Cardiac septum (tissue), 1 donor: ENCODE measurements at places on chromosomes 1 and 21. TPM values are rescaled to one million over a fixed set of nuclear protein-coding genes. Genes with fewer than 3 reads are reported as not detected.

DNA sequence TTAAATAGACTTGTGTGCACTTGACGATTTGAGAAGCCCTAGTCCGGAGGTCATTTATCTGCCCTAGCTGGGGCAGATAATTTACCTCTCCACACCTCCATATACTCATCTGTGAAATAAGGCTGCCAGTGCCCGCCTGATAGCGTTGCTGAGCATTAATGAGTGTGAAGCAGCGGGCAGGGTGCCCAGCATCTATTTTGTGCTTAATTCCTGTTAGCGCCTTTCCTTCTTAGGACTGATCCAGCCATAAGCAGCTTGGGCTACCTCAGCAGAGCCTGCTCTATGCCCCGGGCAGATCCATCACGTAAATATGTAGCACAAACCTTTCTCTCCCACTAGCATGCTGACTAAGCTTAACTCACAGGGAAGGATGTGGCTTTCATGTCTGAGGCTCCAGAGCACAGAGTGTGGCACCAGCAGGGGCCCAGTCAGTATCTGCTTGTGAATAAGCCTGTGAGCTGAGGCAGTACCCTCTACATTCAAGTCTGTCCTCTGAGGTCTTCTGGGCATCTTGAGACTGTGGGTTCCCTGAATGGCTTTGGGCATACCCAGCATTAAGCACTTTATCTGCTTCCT, 21.5 kb upstream of the RNF187 start:
- no peak for DNase-seq

The AIDA gene
- 50.5 TPM for total RNA-seq

DNA sequence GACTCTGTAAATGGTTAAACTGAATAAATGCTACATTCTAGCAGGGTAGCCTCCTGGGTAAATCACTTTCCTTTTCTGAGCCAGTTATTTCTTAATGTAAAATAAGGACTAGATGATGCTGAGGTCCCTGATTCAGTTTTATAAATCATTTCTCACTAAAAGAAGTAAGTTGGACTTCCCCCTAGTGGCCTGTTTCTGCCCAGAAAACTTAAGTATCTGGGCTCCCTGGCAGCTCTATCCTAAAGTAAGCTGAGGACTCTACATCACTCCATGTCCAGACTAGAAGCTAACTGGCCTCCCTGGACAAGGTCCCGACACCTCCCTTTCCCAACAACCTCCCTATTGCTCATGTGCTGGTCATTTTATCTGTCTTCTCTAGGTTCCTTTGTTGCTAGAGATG, 3.0 kb downstream of the GPN2 start:
- no peak for DNase-seq

DNA sequence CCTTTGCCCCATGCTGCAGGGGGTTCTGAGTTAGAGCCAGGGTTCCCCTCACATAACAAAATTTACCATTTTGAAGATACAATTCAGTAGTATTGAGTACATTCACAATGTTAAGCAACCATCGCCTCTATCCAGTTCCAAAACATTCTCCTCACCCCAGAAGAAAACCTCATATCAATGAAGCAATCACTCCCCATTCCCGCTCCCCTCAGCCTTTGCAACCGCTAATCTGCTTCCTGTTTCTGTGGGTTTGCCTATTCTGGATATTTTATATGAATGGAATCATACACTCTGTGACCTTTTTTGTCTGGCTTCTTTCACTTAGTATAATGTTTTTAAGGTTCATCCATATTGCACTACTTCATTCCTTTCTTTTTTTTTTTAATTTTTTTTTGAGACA, 32.9 kb downstream of the SERINC2 start:
- no peak for DNase-seq

DNA sequence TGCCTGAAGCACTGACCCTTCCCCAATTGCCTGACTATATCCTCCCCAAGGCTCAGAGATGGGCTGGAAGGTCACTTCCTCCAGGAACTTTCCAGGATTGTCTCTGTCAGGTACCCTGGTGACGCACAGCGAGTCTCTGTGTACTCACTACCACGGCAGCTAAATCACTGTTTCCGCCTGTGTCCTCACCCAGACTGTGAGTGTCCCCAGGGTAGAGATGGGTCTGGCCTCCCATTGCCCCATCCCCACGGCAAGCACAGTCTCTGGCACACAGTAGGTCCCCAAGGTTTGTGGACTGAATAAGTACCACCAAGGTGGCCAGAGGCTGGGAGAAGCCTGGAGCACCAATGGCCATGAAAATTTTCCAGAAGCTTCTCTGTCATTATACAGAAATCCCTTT, 93.8 kb upstream of the RUNX3 start:
- no peak for DNase-seq

The FPGT gene
- 14.9 TPM for total RNA-seq

- DNase-seq: no peak
Measured at GRCh38 chr1:243712941-243713340, 137.1 kb downstream of the AKT3 start.

- DNase-seq: no peak
Measured at GRCh38 chr1:175520186-175520585, 223.2 kb downstream of the TNR start.

The OR2T5 gene
- total RNA-seq: not detected

DNA sequence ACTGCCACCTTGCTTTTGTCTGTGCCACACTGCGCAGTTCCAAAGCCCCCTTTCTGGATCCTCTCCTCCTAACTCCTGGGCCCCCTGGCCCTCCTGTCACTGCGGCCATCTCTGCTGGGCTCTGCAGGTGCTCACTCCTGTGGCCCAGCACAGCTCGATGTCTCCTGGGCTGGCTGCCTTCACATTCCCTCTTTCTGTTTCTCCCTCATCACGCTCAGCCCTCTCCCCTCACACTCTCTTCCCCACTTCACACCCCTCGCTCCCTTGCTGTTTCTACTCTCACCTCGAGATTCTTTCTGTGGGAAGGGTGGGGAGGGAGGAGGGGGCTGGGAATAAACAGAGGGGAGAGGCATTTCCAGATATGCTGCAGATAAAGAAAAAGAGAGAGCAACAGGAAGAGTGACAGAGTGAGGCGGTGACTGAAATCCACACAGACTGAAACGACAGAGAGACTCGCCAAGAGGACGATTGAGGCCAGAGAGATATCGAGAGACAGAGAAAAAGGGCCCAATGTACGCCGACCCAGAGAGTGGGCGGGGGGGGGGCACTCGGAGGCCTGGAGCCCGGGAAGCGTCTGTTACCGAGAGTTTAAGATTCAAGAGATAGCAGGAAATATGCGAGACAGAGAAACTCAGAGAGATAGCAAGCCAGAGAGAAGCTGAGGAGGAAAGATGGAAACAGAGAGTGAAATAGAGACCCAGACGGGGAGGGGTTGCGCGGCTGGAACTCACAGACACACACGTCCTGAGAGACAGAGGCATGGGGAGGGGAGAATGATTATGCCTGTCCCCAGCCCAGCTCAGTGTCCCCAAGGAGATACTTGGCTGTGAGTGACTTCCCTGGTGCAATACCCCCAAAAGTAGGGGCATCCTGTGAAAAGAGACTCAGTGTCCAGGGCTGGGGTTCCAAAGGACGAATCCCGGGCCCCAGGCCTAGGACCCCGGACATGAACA, 666 bp downstream of the CSF3R start:
- DNase-seq: no peak
